ENCODE measurements at places on chromosomes 4 and X.

- DNase-seq = no peak
- H3K4me1 ChIP-seq = no peaks in the 10 kb centered on the region
- H3K27me3 ChIP-seq = no peaks in the 10 kb centered on the region
- no peaks in the 10 kb centered on the region for H3K36me3 ChIP-seq
- no peak overlapping the region for H3K27ac ChIP-seq
Measured at GRCh38 chr4:35652197-35652596, 592.1 kb downstream of the ARAP2 start.

- DNase-seq = no peak
- no peaks in the 10 kb centered on the region for H3K27me3 ChIP-seq
- no peaks in the 10 kb centered on the region for H3K4me1 ChIP-seq
- H3K4me3 ChIP-seq = no peak overlapping the region
- no peak overlapping the region for H3K27ac ChIP-seq
Measured at GRCh38 chr4:43471950-43472349, 579.4 kb downstream of the GRXCR1 start.

DNA sequence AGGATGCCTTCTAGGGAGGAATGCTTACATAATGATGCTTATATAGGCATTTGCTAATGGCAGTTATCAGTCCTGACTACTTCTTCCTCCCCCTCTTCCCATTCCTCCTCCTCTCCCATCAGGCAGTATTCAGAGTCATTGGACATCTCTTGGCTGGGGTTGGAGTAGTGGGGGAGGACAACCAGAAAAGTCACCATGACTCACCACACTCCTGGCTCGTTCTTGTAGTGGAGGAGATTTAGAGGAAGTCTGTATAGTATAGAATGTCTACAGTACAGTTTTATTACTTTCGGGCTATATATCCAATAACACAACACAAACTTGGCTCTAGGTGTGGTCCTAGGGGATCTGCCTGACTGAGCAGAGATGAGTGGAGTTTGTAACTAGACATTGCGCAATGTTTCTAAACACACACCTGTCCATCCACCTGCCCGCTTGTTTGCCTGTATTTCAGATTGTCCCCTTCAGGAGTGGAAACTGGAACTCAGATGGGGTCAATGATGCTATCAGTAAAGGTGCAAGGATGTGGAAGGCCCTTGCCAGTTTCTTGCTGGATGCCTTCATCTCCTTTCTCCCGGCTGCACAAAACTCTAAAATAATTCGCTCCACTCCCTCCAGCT lies 27.9 kb upstream of the KIAA1210 start:
- H3K4me3 ChIP-seq = no peak overlapping the region
- no peaks in the 10 kb centered on the region for H3K4me1 ChIP-seq
- H3K36me3 ChIP-seq = no peaks in the 10 kb centered on the region
- no peaks in the 10 kb centered on the region for H3K27me3 ChIP-seq
- peak; percentile 39 for DNase-seq

DNA sequence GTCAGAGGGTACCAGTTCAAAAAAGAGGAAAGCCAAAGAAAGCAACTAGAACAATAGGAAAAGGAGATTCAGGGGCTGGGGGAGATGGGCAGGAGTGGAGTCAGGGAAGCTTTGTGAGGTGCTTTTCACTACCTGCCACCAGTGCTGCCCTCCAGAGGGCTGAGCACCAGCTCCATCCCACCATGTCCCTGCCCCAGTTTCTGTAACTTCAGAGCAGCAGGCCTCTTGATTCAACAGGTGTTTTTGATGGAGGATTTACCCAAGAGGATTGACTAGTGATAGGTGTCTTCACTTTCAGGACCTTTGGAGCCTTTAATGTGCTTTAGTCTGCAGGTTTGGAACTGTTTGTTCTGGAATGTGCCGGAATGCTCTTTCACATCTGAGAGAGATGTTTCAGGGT lies 12.1 kb downstream of the KIT start:
- no peak overlapping the region for H3K4me3 ChIP-seq
- no peaks in the 10 kb centered on the region for H3K36me3 ChIP-seq
- H3K4me1 ChIP-seq = no peaks in the 10 kb centered on the region
- DNase-seq = no peak
- no peak overlapping the region for H3K27ac ChIP-seq

DNA sequence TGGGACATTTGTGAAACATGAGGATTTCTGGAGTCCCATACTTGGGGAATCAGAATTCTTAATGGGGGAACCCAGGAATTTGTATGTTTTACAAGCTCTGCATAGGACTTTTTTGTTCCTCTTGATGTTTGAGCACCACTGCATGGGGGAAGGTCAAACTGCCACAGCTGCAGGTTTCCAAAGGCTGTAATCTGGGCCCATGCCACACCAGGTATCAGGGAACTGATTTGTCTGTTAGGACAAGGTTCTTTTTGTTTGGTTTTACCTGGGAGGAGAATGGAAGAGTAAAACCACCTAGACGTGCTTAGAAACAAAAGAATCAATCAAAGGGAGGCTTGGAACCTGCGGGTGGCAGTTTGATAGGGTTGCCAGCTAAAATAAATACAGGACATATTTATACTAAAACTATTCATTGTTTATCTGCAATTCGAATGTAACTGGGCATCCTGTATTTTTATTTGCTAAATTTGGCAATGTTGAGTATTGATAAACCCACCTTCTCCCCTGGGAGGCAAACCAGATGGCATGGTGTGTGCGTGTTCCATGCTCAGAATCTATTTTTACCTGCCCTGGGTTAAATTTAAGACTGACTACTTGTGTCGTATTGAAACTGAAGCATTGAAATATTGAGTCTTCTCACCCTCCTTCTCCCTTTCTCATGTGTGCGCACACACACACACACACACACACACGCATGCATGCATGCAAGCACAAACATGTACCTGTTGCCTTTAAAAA lies 63.7 kb downstream of the TMEM164 start:
- H3K4me1 ChIP-seq = no peaks in the 10 kb centered on the region
- DNase-seq = no peak
- no peak overlapping the region for H3K27ac ChIP-seq
- H3K36me3 ChIP-seq = no peaks in the 10 kb centered on the region
- H3K4me3 ChIP-seq = no peak overlapping the region
- H3K27me3 ChIP-seq = no peaks in the 10 kb centered on the region

GRCh38 chrX:124028182-124028581 lies 66.7 kb downstream of the STAG2 start:
- no peak for DNase-seq
- no peaks in the 10 kb centered on the region for H3K36me3 ChIP-seq
- no peak overlapping the region for H3K4me3 ChIP-seq
- H3K4me1 ChIP-seq = no peaks in the 10 kb centered on the region
- H3K27me3 ChIP-seq = no peaks in the 10 kb centered on the region

All from hepatocyte (in vitro differentiated cells).